ENCODE measurements at places on chromosomes 7 and 10. TPM values are rescaled to one million over a fixed set of nuclear protein-coding genes. Genes with fewer than 3 reads are reported as not detected.

Gene SPACDR
- 0.43 TPM for total RNA-seq

Gene PTPRN2
- total RNA-seq: 3.5 TPM

Gene GPR146
- 0.72 TPM for total RNA-seq

Gene SORBS1
- 0.43 TPM for total RNA-seq

Gene MRLN
- total RNA-seq: not detected

Gene DYNC1I1
- total RNA-seq: not detected

Gene NUTM2B
- total RNA-seq: 0.12 TPM

Gene PLCE1
- total RNA-seq: 0.32 TPM

Gene ZNF485
- 6.9 TPM for total RNA-seq

Gene NCAPG2
- total RNA-seq: 33.9 TPM

Gene SPDYE5
- total RNA-seq: not detected

Gene GJD4
- total RNA-seq: not detected

Gene CHN2
- total RNA-seq: 3.6 TPM

Gene ERCC6
- 7.9 TPM for total RNA-seq

Gene KIF11
- 40.2 TPM for total RNA-seq

Gene TEX47
- total RNA-seq: not detected

Gene FAM20C
- 10.3 TPM for total RNA-seq

Gene CDHR1
- 0.35 TPM for total RNA-seq

Gene NKX6-2
- not detected for total RNA-seq

Gene ELFN1
- 1.3 TPM for total RNA-seq

Gene TMEM273
- not detected for total RNA-seq

Gene CALCR
- 0.17 TPM for total RNA-seq

Gene GNAT3
- not detected for total RNA-seq

Gene EBLN1
- not detected for total RNA-seq

Gene GALNT17
- total RNA-seq: 3.1 TPM

Gene PIP
- total RNA-seq: not detected

Gene TRIM74
- total RNA-seq: not detected

Gene GRID2IP
- not detected for total RNA-seq

Gene PLOD3
- 130 TPM for total RNA-seq

Gene MRC1
- 0.14 TPM for total RNA-seq

Gene ACSM6
- not detected for total RNA-seq

Gene MLXIPL
- total RNA-seq: 1.6 TPM

Gene FOXP2
- not detected for total RNA-seq

Gene CALD1
- 39.9 TPM for total RNA-seq

Gene ZNF736
- not detected for total RNA-seq

Gene ABCB1
- 4.5 TPM for total RNA-seq

Gene CRYGN
- total RNA-seq: 0.07 TPM

Gene PRXL2A
- total RNA-seq: 26.9 TPM

Gene MKI67
- total RNA-seq: 26.0 TPM

Gene OR2A1
- not detected for total RNA-seq

Gene STEAP1
- 3.8 TPM for total RNA-seq

Gene GIMAP2
- 3.1 TPM for total RNA-seq

Gene PRLHR
- total RNA-seq: not detected

Gene EPHA1
- total RNA-seq: not detected

Gene CHST3
- total RNA-seq: 15.2 TPM

Gene RET
- total RNA-seq: 0.02 TPM

Gene C10orf105
- not detected for total RNA-seq

Gene CABCOCO1
- total RNA-seq: not detected
